RWPE2 (cell line): ENCODE measurements at places on chromosomes 12 and 14.
A peak's percentile ranks its signal among the peaks of the same experiment; 100 is the strongest.

GRCh38 chr12:89278862-89279261 lies 73.4 kb downstream of the DUSP6 start:
- DNase-seq: no peak
- no peaks in the 10 kb centered on the region for H3K27me3 ChIP-seq
- peaks cover 6% of the 10 kb centered on the region for H3K4me1 ChIP-seq

- peaks cover 5% of the 10 kb centered on the region for H3K4me1 ChIP-seq
- H3K36me3 ChIP-seq: no peaks in the 10 kb centered on the region
- no peaks in the 10 kb centered on the region for H3K27me3 ChIP-seq
- no peak overlapping the region for H3K4me3 ChIP-seq
Observed at GRCh38 chr12:31465002-31465401, 125.9 kb downstream of the DENND5B start.

- H3K4me3 ChIP-seq: no peak overlapping the region
- peaks cover 5% of the 10 kb centered on the region for H3K4me1 ChIP-seq
- H3K27ac ChIP-seq: no peak overlapping the region
- no peaks in the 10 kb centered on the region for H3K27me3 ChIP-seq
- DNase-seq: no peak
- H3K36me3 ChIP-seq: no peaks in the 10 kb centered on the region
Observed at GRCh38 chr14:67986131-67986841, 166.7 kb downstream of the RAD51B start.

DNA sequence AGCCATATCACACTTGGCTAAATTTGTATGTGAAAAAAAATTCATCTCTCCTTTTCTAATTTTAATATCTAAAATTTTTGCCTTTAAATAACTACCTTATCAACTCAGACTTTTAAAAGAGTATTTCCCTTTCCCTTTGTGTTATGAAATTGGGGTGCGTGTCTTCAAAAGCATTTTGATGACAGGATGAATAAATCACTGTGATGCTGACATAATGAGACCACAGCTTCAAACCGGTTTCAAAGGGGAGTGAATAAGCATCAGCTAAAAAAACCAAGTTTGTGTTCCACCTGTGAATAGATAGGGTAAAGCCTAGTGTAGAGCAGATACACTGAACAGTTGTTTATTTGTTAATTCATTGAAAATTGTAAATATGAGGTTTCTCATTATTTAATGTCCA lies 85.0 kb downstream of the LGR5 start:
- H3K27ac ChIP-seq: no peak overlapping the region
- no peaks in the 10 kb centered on the region for H3K36me3 ChIP-seq
- H3K4me3 ChIP-seq: no peak overlapping the region
- peaks cover 7% of the 10 kb centered on the region for H3K27me3 ChIP-seq

DNA sequence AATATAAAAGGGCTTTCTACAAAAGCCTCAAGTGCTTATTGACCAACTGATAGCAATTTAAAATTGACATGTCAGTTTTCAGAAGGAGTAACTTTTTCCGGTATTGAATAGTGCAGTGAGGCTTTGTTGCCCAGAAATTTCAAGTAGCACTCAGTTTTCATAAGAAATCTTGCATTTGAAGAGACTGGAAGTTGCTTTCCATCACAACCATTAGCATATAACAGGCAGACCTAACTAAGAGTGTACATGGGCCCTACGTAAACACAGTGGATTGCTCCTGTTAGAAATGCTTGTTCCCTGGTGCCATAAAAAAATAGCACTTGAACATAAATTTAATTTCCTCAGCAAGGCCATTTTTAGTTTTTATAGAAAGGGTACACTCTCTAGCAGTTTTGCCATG lies 117.9 kb downstream of the TMTC2 start:
- H3K4me3 ChIP-seq: no peak overlapping the region
- peaks cover 13% of the 10 kb centered on the region for H3K4me1 ChIP-seq
- DNase-seq: no peak
- peak overlapping the region; percentile 71 for H3K27ac ChIP-seq
- no peaks in the 10 kb centered on the region for H3K27me3 ChIP-seq
- no peaks in the 10 kb centered on the region for H3K36me3 ChIP-seq

DNA sequence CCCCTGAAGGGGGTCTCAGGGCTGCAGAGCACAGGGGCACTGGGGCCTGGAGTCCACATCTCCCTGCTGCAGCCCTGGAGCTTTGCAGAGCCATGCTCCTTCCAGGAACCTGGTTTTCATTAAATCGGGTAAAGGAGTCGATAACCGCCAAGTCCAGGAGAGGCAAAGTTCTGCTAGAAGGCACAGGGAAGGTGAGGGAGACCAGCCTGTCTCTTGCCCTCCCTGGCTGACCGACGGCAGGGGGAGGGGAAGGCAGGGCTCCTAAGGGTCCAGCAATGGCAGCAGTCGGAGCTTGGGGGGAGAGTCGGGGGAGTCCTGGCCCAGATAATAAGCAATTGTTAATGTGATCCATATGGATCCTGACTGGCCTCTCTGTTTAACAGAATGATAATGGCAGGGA lies 3.0 kb downstream of the FIGNL2 start:
- DNase-seq: no peak
- no peak overlapping the region for H3K27ac ChIP-seq
- peaks cover 52% of the 10 kb centered on the region for H3K27me3 ChIP-seq
- H3K4me3 ChIP-seq: no peak overlapping the region
- no peaks in the 10 kb centered on the region for H3K36me3 ChIP-seq
- no peaks in the 10 kb centered on the region for H3K4me1 ChIP-seq

DNA sequence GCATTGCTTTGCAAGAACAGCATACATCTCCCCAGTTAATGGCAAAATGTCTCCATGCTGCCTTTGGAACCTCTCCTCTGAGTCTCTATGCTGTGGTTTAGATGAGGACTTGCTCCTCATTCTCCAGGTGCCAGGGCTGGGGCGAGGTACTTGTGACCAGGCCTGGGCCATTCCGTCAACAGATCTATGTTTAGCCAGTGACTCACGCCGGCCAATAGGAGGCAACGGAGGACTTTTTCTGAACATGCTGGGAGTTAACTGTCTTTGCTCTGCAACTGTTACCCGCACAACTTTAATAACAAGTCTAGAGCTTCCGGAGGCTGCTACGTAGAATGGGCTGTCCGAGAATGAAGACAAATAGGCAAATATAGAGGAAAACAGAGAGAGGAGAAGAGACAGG lies 214.2 kb downstream of the GLT1D1 start:
- H3K27ac ChIP-seq: no peak overlapping the region
- no peaks in the 10 kb centered on the region for H3K4me1 ChIP-seq
- no peak for DNase-seq
- no peaks in the 10 kb centered on the region for H3K27me3 ChIP-seq
- H3K4me3 ChIP-seq: no peak overlapping the region

GRCh38 chr14:56185992-56186391 lies 67.8 kb downstream of the PELI2 start:
- no peaks in the 10 kb centered on the region for H3K27me3 ChIP-seq
- no peaks in the 10 kb centered on the region for H3K36me3 ChIP-seq
- no peak overlapping the region for H3K27ac ChIP-seq
- DNase-seq: no peak
- H3K4me3 ChIP-seq: no peak overlapping the region
- peaks cover 13% of the 10 kb centered on the region for H3K4me1 ChIP-seq

DNA sequence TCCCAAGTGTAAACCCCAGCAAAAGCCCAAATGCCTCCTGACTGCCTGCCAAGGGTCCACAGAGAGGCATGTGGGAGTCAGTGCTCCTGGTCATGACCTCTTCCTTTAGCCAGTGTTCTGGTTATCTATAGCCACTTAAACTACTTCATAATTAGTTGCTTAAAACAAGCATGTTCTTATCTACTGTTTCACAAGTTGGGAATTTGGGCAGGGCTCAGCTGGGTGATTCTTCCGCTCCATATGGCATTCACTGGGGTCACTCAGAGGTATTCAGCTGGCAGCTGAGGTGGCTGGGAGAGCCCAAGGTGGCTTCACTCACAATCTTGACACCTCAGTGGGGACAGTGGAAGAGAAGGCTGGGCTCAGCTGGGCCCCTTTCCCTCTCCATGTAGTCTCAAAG lies 184.0 kb upstream of the RGS6 start:
- H3K4me1 ChIP-seq: peaks cover 4% of the 10 kb centered on the region
- no peak for DNase-seq
- no peak overlapping the region for H3K4me3 ChIP-seq
- H3K27ac ChIP-seq: no peak overlapping the region
- no peaks in the 10 kb centered on the region for H3K27me3 ChIP-seq

DNA sequence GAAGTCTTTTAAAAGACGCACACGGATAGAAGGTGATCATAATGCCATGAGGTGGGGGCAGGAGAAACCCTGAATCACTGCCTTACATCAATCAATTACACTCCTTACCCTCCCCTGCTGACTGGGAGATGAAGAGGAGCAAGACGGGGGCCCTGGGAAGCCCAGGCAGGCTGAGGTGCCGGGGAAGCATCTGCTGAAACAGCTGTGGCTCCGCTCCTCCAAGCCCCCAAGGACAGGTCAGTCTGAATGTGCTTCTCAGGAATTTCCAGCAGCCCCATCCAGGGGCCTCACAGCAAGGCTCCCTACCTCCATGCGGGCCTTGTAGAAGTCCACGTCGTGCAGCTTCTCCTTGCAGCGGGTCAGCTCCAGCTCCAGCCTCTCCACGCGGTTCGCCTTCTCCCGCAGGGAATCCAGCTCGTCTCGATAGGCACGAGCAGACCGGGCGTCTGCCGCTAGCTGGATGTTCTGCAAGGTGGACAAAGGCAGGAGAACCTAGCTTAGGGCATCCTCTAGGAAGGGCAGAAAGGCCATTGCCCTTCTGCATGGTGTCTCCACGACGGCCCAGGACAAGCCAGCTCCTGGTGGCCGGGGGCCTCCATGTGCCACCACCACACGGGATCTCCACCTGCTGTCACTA lies 79.8 kb downstream of the CCDC88C start:
- H3K27ac ChIP-seq: no peak overlapping the region
- peaks cover 47% of the 10 kb centered on the region for H3K36me3 ChIP-seq
- H3K4me3 ChIP-seq: no peak overlapping the region
- no peaks in the 10 kb centered on the region for H3K27me3 ChIP-seq

GRCh38 chr14:85663256-85663655 lies 133.3 kb downstream of the FLRT2 start:
- no peak for DNase-seq
- no peaks in the 10 kb centered on the region for H3K36me3 ChIP-seq
- H3K27me3 ChIP-seq: peaks cover 19% of the 10 kb centered on the region
- H3K27ac ChIP-seq: no peak overlapping the region
- no peaks in the 10 kb centered on the region for H3K4me1 ChIP-seq
- H3K4me3 ChIP-seq: no peak overlapping the region

GRCh38 chr14:68331426-68331825 lies 461.4 kb downstream of the ZFP36L1 start:
- H3K27me3 ChIP-seq: no peaks in the 10 kb centered on the region
- H3K36me3 ChIP-seq: no peaks in the 10 kb centered on the region
- H3K27ac ChIP-seq: no peak overlapping the region
- no peak overlapping the region for H3K4me3 ChIP-seq
- no peak for DNase-seq

- H3K27me3 ChIP-seq: no peaks in the 10 kb centered on the region
- H3K4me1 ChIP-seq: peaks cover 38% of the 10 kb centered on the region
- DNase-seq: no peak
Observed at GRCh38 chr14:80388980-80389711, 177.8 kb upstream of the DIO2 start.

- no peak for DNase-seq
- H3K27me3 ChIP-seq: no peaks in the 10 kb centered on the region
- peak overlapping the region; percentile 63 for H3K27ac ChIP-seq
- H3K4me3 ChIP-seq: peak overlapping the region; percentile 78
- H3K36me3 ChIP-seq: peaks cover 46% of the 10 kb centered on the region
Observed at GRCh38 chr12:6852651-6853354, 853 bp downstream of the USP5 start.

DNA sequence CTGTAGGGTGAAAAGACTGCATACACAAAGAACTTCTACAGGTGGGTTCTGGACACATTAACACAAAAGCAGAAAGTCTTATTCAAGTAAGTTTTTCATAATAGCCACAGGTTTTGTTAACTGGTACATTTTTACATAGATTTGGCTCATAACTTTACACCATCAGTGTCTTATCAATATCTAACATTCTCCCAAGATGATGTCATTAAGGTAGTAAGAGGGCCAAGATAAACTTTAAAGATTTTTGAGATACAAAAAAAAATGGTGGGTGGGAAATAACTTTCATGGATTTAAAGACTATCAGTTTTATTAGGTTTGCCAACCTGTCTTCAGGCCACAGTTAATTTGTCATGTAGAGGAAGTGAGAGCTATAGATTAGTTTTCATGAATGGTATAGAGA lies 1.7 kb downstream of the SUPT16H start:
- peak overlapping the region; percentile 72 for H3K4me3 ChIP-seq
- peaks cover 70% of the 10 kb centered on the region for H3K36me3 ChIP-seq
- H3K4me1 ChIP-seq: peaks cover 12% of the 10 kb centered on the region
- DNase-seq: no peak

GRCh38 chr12:31906557-31907301 lies 52.5 kb upstream of the RESF1 start:
- no peaks in the 10 kb centered on the region for H3K27me3 ChIP-seq
- no peak for DNase-seq
- no peaks in the 10 kb centered on the region for H3K4me1 ChIP-seq
- no peak overlapping the region for H3K27ac ChIP-seq
- no peak overlapping the region for H3K4me3 ChIP-seq
- H3K36me3 ChIP-seq: no peaks in the 10 kb centered on the region

- H3K4me1 ChIP-seq: peaks cover 5% of the 10 kb centered on the region
- H3K27ac ChIP-seq: no peak overlapping the region
- no peak for DNase-seq
- no peaks in the 10 kb centered on the region for H3K36me3 ChIP-seq
- H3K27me3 ChIP-seq: no peaks in the 10 kb centered on the region
Observed at GRCh38 chr12:26112232-26112631, 12.6 kb downstream of the BHLHE41 start.

- no peak for DNase-seq
- no peaks in the 10 kb centered on the region for H3K27me3 ChIP-seq
- H3K4me3 ChIP-seq: no peak overlapping the region
- H3K4me1 ChIP-seq: peaks cover 18% of the 10 kb centered on the region
- H3K27ac ChIP-seq: peak overlapping the region; percentile 85
Observed at GRCh38 chr12:13194401-13195110, 2.0 kb upstream of the EMP1 start.

DNA sequence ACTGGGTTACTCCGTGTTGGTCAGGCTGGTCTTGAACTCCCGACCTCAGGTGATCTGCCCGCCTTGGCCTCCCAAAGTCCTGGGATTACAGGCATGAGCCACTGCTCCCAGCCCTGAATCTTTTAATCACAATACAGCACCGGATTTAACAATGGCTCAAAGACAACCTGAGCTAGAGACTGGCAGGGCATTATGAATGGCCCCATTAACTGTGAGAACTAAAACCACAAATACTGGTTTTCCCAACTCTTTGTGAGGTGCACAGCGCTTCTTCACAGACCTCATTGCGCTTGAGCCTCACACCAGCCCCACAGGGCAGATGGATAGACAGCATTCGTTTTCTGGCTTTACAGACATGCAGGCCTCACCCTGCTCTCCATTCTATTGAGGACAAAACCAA lies 107.0 kb upstream of the FKBP4 start:
- peaks cover 33% of the 10 kb centered on the region for H3K27me3 ChIP-seq
- no peak overlapping the region for H3K4me3 ChIP-seq
- no peak overlapping the region for H3K27ac ChIP-seq
- H3K36me3 ChIP-seq: no peaks in the 10 kb centered on the region

- H3K36me3 ChIP-seq: peaks cover 92% of the 10 kb centered on the region
- peak overlapping the region; percentile 100 for H3K27ac ChIP-seq
- H3K27me3 ChIP-seq: no peaks in the 10 kb centered on the region
- no peak overlapping the region for H3K4me3 ChIP-seq
Observed at GRCh38 chr14:105015905-105016304, 5.0 kb downstream of the CDCA4 start.
